ENCODE measurements at places on chromosomes 6 and 20.
A peak's percentile ranks its signal among the peaks of the same experiment; 100 is the strongest.

- no peak for DNase-seq
Observed at GRCh38 chr20:18304618-18305017, 16.3 kb downstream of the ZNF133 start.

DNA sequence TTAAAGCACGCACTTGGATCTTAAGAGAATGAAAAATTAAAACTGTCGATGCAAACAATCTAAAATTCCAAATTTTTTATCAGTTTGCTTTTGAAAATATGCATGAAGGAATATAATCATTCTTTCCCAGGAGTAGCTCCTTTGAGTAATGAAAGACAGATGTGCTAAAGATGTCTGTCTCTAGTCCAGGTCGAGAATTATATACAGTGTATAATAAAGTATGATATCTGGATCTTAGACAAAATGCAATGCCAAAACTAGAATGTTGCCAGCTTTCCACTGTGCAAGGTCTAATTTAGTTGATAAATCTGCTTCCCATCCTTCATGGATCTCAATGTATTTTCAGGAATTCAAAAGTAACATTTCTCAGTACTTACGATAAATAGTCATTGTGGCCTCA, 65.1 kb upstream of the ADGRG6 start:
- DNase-seq = no peak

DNA sequence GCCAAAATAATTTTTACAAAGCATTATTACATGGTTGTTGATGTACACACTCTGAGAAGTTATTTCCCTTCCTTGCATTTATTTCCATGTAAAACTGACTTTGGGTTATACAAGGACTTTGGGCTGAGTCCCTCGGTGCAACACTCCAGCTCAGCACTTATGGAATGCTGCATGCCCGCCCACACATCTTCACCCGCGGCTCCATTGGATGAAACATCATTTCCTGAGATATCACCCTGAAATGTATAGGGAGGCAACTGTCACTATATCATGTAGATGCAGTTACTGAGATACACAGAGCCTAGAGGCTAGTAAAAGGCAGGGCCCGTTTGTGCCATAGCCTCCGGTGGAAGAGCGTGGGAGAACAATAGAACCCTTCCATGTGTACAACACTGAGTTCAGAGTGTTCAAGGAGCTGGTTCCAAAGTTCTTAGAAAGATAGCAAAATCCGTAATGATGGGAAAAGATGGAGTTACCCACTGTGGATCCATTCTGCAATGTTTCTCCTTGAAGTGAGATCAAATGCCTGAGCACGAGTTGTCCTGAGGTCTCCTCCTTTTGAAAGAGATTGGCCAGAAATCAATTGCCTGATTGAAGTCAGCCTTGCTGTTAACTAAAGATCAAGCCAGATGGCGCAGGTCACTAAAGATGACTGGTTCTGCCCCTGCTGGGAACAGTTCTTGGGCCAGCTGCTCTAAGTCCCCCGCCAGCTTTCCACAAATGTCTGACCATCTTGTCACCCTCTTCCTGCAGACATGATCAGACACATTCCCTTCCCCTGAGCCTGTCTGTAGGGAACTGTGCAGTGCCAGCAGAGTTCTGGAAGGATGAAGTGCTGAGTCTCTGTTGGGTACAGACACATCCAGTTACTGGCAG, 100.9 kb upstream of the IYD start:
- peak; percentile 88 for DNase-seq

GRCh38 chr6:12585497-12585958, 131.0 kb upstream of the PHACTR1 start:
- peak; percentile 91 for DNase-seq
